ENCODE measurements at places on chromosomes 16 and 17. TPM values are rescaled to one million over a fixed set of nuclear protein-coding genes. Genes with fewer than 3 reads are reported as not detected.

ABCC12 gene
- total RNA-seq: not detected

CCL5 gene
- 28.9 TPM for total RNA-seq

SECTM1 gene
- total RNA-seq: 3.7 TPM

FBXW10 gene
- not detected for total RNA-seq

LPO gene
- total RNA-seq: not detected

PTX4 gene
- not detected for total RNA-seq

COL1A1 gene
- 13.9 TPM for total RNA-seq

GRN gene
- 41.4 TPM for total RNA-seq

Measured in activated T-helper 2 cell treated with anti-CD3 and anti-CD28 coated beads, Interferon-gamma antibody, Interleukin-2, Interleukin-4, amounts not matched to agents 10 μg/mL and 5 μg/mL and 100 μg/mL, durations not matched to agents 14 hours and 24 hours and 36 hours (primary cell).